ENCODE measurements at places on chromosomes 4 and X. TPM values are rescaled to one million over a fixed set of nuclear protein-coding genes. Genes with fewer than 3 reads are reported as not detected.
A peak's percentile ranks its signal among the peaks of the same experiment; 100 is the strongest.

DNA sequence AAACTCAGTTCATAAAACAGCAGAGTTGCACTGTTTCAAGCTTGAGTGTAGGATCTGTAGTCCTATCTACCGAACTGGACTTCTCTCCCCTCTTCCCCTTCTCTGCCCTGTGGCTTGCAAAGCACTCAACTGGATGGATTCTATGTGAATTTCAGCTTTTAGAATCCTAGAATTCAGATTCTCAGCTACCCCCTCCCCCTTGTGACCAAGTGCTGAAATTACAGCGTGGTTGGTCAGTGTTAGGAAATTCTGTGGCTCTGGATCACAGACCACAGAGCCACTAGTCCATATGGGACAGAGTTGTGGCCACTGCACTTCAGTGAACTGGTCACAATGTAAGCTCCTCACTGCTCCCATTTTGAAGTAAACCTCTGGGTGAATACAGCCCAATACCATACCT is 64.6 kb upstream of the TRPC5 start:
- H3K27ac ChIP-seq, result no peak overlapping the region
- no peaks in the 10 kb centered on the region for H3K36me3 ChIP-seq
- no peaks in the 10 kb centered on the region for H3K27me3 ChIP-seq
- H3K4me1 ChIP-seq, result no peaks in the 10 kb centered on the region
- no peak for DNase-seq
- no peak overlapping the region for H3K4me3 ChIP-seq

- DNase-seq, result no peak
- H3K4me3 ChIP-seq, result no peak overlapping the region
- no peaks in the 10 kb centered on the region for H3K36me3 ChIP-seq
- H3K27me3 ChIP-seq, result no peaks in the 10 kb centered on the region
- H3K4me1 ChIP-seq, result peaks cover 14% of the 10 kb centered on the region
- no peak overlapping the region for H3K27ac ChIP-seq
These were observed 2.0 kb downstream of the NCAPG start for GRCh38 chr4:17812801-17813200.

DNA sequence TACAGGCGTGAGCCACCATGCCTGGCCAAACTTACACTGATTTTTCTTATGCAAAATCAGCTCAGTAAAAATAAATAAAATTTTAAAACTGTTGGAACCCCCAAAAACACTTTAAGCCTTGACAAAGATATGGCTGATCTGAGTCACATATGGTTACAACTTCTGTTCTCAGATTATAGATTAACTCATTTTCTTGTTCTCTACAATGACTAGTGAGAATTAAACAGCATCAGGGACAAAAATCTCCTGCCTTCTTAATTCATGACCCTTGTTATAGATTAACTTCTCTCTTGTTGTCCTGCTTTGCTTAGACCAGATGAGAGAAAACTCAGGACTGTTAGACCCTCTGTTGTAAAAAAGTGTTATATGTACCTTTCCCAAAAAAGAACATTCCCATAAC is 24.2 kb upstream of the EXOC1L start:
- H3K27me3 ChIP-seq, result peaks cover 5% of the 10 kb centered on the region
- no peak for DNase-seq
- H3K4me1 ChIP-seq, result no peaks in the 10 kb centered on the region
- no peak overlapping the region for H3K27ac ChIP-seq

- H3K27me3 ChIP-seq, result no peaks in the 10 kb centered on the region
- no peak overlapping the region for H3K4me3 ChIP-seq
- H3K4me1 ChIP-seq, result peaks cover 16% of the 10 kb centered on the region
- H3K27ac ChIP-seq, result no peak overlapping the region
- DNase-seq, result no peak
- no peaks in the 10 kb centered on the region for H3K36me3 ChIP-seq
These were observed 112.7 kb downstream of the ZAR1 start for GRCh38 chr4:48602763-48603162.

GRCh38 chr4:39362827-39363226 is 3.3 kb downstream of the RFC1 start:
- no peak for DNase-seq
- H3K36me3 ChIP-seq, result no peaks in the 10 kb centered on the region
- H3K27me3 ChIP-seq, result no peaks in the 10 kb centered on the region
- no peak overlapping the region for H3K4me3 ChIP-seq

DNA sequence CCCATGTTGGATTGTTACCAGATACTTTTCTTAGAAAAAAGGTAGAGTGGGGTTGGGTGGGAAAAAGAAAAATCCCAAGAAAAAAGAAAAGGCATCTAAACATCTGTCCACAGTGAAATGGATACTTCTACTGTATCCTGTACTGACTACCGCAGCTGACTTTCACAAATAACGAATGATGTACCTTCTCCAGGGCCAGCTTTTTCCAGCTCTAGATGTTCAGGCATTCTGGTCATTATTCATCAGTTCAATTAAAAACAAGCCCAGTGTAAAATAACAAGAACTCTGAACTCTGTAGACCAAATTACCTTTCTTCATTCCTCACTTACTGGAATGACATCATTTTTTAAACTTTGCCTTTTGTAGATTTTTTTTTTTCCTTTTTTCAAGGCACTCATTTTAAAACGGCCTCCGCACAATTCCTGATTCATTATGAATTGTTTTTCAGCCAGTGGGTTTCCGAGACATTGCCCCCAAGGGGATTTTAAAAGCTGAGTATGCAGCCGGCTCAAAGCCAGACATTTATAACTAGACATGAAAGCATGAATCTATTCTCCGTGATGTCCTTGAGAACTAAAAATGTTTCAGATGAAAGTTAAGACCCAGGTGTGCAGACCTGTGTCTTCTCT is 113.5 kb downstream of the PRKX start:
- H3K4me1 ChIP-seq, result no peaks in the 10 kb centered on the region
- H3K4me3 ChIP-seq, result no peak overlapping the region
- no peaks in the 10 kb centered on the region for H3K27me3 ChIP-seq
- H3K36me3 ChIP-seq, result no peaks in the 10 kb centered on the region
- no peak overlapping the region for H3K27ac ChIP-seq

- H3K27ac ChIP-seq, result no peak overlapping the region
- no peaks in the 10 kb centered on the region for H3K27me3 ChIP-seq
- no peaks in the 10 kb centered on the region for H3K36me3 ChIP-seq
- DNase-seq, result no peak
- no peak overlapping the region for H3K4me3 ChIP-seq
These were observed 218.0 kb upstream of the AGTR2 start for GRCh38 chrX:115952417-115953092.

GRCh38 chr4:96227515-96227914 is 387.6 kb downstream of the PDHA2 start:
- no peak for DNase-seq
- no peak overlapping the region for H3K4me3 ChIP-seq
- no peak overlapping the region for H3K27ac ChIP-seq
- H3K27me3 ChIP-seq, result no peaks in the 10 kb centered on the region
- no peaks in the 10 kb centered on the region for H3K4me1 ChIP-seq

GRCh38 chrX:66919280-66919832 is 280.5 kb upstream of the EDA2R start:
- H3K36me3 ChIP-seq, result no peaks in the 10 kb centered on the region
- H3K4me1 ChIP-seq, result no peaks in the 10 kb centered on the region
- H3K27ac ChIP-seq, result peak overlapping the region; percentile 3
- DNase-seq, result no peak
- no peaks in the 10 kb centered on the region for H3K27me3 ChIP-seq

DNA sequence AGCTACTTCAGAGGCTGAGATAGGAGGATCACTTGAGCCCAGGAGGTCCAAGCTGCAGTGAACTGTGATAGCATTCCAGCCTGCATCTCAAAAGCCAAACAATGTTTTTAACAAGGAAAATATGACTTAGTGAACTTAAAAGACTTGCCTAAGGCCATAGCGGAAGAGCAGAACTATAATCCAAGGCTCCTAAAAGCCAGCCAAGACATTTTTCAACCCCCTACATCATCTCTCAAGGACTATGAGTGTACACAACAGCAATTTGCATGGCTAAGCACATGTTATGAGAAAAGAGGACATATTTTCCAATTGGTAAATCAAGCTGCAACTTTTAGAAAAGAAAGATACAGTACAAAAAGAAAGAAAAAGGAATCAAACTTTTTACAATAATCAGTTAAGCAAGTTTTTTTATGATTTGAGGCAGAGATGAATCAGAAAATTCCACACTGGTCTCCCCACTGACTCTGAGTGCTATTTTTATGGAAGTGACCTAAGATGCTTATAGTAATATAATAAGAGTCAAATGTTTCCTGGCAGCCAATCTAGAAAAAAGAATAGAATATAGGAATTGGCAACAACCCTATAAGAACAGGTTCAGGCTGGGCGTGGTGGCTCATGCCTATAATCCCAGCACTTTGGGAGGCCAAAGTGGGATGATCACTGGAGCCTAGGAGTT is 9.8 kb upstream of the ACOT9 start:
- no peak for DNase-seq
- no peaks in the 10 kb centered on the region for H3K27me3 ChIP-seq
- H3K36me3 ChIP-seq, result no peaks in the 10 kb centered on the region
- H3K4me1 ChIP-seq, result no peaks in the 10 kb centered on the region
- H3K27ac ChIP-seq, result no peak overlapping the region

DNA sequence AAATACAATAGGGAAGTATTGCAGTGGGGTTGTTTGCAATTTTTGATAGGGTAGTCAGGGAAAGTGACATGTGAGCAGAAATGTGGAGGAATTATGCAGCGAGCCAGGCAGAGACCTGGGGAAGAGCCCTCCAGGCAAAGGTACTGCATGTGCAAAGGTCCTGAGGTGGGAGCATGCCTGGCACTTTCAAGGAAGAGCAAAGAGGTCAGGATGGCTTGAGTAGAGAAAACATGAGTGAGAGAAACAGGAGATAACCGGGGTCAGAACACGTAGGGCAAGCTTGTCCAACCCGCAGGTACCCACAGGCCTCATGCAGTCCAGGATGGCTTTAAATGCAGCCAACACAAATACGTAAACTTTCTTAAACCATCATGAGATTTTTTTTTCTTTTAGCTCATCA is 71.0 kb downstream of the COQ2 start:
- no peak overlapping the region for H3K27ac ChIP-seq
- H3K4me1 ChIP-seq, result peaks cover 13% of the 10 kb centered on the region
- no peak overlapping the region for H3K4me3 ChIP-seq

- no peak for DNase-seq
- no peaks in the 10 kb centered on the region for H3K27me3 ChIP-seq
- H3K4me3 ChIP-seq, result no peak overlapping the region
- no peaks in the 10 kb centered on the region for H3K4me1 ChIP-seq
These were observed 103.9 kb downstream of the STIM2 start for GRCh38 chr4:26964512-26964911.

DNA sequence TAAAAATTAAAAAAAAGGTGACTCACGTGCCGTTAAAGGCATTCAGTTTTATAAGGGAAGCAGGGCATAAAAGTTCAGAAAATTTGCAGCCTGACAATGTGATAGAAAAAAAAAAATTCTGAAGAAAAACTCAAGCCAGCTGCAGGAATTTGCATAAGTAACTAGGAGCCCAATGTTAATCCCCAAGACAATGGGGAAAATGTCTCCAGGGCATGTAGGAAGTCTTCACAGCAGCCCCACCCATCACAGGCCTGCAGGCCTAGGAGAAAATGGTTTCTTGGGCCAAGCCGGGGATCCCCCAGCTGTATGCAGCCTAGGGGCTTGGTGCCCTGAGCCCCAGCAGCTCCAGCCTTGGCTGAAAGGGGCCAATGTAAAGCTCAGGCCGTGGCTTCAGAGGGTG is 31.2 kb downstream of the CHM start:
- H3K4me3 ChIP-seq, result no peak overlapping the region
- no peak for DNase-seq
- H3K4me1 ChIP-seq, result no peaks in the 10 kb centered on the region
- no peaks in the 10 kb centered on the region for H3K27me3 ChIP-seq
- H3K36me3 ChIP-seq, result no peaks in the 10 kb centered on the region

DNA sequence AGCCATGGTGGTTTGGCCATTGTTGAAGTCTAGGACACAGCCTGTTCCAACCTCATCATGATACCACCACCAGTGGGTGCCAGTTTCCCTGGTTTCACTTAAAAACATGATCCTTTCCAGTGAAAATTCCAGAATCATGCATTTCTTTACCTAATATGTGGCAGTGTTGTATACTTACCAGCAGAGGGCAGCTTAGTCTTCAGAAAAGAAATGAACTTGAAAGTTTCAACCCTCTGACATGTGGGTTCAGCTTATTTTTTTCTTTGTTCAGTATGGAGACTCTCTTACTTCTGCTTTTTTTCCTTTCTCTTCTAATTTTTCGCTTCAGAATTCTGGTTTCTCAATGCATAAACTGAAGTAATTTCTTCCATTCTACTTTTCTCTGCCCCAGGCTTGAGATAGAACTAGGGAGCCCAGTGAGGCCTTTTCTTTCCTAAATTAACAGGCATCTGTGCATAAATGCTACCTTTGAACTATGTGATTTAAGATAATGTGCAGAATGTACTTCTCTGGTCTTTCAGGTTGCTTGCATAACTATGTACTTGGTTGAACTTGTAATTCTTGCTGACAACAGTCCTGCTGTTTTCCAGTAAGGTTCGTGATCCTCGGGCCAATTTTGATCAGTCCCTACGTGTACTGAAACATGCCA is 10.7 kb downstream of the LIAS start:
- H3K27me3 ChIP-seq, result no peaks in the 10 kb centered on the region
- H3K36me3 ChIP-seq, result peaks cover 22% of the 10 kb centered on the region
- H3K27ac ChIP-seq, result peak overlapping the region; percentile 40
- H3K4me1 ChIP-seq, result no peaks in the 10 kb centered on the region

DNA sequence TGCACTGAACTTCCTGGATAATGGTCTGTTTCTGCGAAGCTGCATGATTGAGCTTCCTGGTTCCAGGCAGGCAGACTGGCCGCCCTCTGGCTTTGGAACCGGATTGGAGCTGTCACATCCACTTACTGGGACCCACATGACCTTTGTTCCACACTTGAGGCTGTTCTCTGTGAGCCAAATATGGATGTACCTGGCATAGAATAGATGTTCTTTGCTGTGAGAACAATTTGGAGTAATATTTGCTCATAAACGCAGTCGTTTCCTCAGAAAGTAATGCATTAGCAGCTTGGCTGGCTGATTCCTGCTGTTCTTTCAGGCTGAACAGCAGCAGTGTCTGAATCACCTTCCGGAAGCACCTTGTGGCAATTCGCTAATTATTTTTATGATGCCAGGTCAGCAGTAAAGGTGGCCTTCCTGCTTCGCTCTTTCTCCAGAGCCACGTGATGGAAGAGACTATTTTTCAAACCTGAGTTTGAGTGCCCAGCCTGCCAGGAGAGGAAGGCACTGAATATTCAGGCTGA is 78.1 kb upstream of the BOD1L1 start:
- no peak for DNase-seq
- no peaks in the 10 kb centered on the region for H3K27me3 ChIP-seq
- peaks cover 45% of the 10 kb centered on the region for H3K4me1 ChIP-seq
- no peaks in the 10 kb centered on the region for H3K36me3 ChIP-seq
- no peak overlapping the region for H3K4me3 ChIP-seq

SNCA gene
- total RNA-seq, result 9.1 TPM

DGKK gene
- total RNA-seq, result not detected

PDGFC gene
- 6.8 TPM for total RNA-seq

UFSP2 gene
- 6.7 TPM for total RNA-seq

IRF2 gene
- total RNA-seq, result 41.3 TPM

PTTG2 gene
- total RNA-seq, result 8.3 TPM

RNF150 gene
- total RNA-seq, result 1.2 TPM

PDCL2 gene
- not detected for total RNA-seq

NXF2B gene
- not detected for total RNA-seq

DCHS2 gene
- 0.28 TPM for total RNA-seq

GYPE gene
- 0.76 TPM for total RNA-seq

Data from Peyer's patch (tissue), 4 donors.